Type B pancreatic cell (in vitro differentiated cells): ENCODE measurements at places on chromosomes 6 and 20. TPM values are rescaled to one million over a fixed set of nuclear protein-coding genes. Genes with fewer than 3 reads are reported as not detected.

SCRT2 gene
- total RNA-seq: 0.36 TPM in 1 of 2 replicates, not detected in the other

GRCh38 chr6:147905711-147906110, 397.2 kb downstream of the SAMD5 start:
- no peak for DNase-seq

SYCP2 gene
- total RNA-seq: 0.88 and 1.6 TPM in 2 replicates

GRCh38 chr6:50637267-50637666, 76.1 kb upstream of the TFAP2D start:
- no peak for DNase-seq

DNA sequence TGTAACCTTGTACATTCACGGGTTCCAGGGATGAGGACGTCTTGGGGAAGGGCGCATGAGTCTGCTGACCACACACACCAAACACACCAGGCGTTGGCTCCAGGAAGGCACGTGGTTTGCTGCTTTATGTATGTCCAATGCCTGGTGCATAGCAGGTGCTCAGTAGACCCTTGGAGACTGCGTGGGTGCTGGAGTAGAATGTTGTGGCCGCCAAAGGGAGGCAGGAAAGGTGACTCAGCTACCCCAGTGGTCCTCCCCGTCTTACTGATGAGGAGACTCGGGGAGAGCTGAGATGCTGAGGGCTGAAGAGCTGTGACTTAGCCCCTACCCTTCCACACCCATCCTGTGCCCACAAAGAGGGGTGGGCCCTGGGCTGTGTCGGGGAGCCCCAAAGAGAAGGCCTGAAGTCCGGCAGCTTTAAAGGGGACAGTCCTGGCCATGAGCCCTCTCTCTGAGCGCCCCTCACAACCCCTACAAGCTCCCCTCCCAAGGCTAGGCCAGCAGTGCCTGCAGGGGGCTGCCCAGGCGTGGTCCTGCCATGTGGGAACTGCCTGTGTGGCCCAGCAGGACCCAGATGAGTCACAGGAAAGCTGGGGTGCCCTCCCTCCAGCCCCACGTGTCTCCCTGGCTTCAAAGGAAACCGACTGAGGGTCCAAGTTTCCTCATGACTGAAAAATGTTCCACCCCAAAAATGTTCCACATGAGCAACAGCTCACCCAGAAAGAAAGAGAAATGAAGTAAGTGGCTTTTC, 28.0 kb upstream of the PTGIS start:
- no peak for DNase-seq

DNA sequence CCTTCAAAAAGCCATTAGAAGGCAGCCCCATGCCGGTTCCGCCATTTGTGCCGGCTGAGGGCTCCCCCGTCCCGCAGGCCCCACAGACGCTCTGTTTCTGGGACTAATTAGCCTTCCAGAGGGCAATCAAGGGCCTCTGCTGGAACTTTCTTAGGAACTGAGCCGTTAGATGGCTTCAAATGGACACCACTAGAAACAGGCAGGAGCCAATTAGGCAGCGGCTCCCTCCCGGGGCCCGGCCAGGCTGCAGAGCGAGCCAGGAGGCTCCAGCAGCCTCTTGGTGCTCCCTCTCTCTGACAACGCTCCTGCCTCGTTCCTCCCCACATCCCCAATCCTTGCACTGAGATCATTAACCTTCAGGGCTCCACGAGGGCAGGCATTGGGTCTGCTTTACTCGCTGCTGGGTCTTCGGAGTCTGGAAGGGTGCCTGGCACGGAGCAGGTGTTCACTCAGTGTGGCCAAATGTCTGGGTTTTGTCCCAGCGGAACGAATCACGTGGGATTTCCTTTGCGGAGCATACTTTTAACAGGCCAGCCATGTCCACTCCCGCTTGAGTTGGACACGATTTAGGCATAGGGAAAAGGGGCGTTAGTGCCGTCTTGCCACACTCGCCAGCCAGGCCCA, 98.3 kb downstream of the TMEM242 start:
- peak; percentile 56 for DNase-seq

DNA sequence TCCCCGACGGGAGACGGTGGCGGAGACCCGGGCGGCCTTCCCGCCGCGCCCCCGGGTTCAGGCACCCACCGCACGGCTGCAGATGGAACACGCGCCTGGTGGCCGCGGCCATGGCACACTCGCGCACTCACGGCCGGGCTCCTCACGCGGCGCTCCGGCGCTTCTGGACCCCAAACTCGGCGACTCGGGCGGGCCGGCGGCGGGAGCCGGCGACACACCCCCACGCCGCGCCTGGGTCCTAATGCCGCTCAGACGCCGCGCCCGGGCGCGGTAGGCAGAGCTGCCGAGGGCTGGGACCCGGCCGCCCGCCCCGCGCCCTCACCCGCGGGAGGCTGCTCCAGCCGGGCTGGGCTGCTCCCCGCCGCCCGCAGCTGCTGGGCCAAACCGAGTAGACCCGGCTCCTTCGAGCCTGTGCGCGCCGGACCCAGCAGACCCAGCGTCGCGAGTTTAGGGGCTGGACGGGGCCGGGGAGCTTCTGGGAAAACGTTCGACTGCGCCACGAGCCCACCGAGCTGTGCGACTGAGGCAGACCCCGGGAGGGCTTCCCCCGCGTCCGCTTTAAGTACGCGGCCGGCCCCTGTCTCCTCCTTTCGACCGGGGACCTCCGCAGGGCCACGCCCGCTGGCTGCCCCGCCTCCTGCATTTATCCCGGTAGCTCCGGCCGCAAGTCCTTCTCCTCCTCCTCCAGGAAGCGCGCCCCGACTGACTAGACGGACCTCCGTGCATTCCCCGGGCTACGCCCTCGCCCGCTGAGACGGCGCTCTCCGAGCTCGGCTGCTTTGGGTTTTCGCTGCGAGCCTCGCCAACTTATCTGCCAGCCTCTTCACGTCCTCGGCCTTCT, at the start of gene SLC4A11:
Gene SLC4A11, minus strand, starts transcription at position 165 of the 841 bp plus-strand sequence. Its CDS starts 53 bp downstream, at position 112.
- DNase-seq: no peak

DPPA5 gene
- total RNA-seq: not detected in 2 replicates

DNA sequence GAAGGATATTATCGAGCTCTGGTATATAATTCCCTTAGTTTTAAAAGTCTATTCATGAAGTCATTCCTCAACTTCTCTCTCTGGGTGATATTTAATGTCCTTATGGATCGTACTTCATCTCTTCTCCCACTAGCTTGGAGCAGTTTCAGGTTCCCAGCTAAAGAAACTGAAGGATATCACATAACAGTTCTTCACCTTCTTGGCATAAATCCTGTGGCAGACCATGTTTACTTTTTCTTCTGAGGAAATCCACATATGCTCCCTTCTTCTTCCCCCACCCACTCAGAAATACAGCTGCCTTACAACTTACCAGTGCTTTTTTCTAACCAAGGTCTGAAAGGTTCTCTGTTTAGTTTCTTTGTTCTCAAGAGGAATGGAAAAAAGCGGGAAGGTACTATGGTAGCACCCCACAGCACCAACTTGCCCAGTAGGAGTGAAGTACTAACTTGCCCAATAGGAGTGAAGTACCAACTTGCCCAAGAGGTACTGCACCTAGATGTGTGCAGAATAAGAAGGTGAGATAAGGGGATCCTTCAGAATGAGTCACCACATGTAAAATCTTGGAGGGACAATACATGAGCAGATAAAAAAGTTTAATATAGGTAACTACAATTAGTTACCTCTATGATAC, 53.1 kb downstream of the TSPYL4 start:
- DNase-seq: no peak

SIGLEC1 gene
- total RNA-seq: not detected in 2 replicates

DNA sequence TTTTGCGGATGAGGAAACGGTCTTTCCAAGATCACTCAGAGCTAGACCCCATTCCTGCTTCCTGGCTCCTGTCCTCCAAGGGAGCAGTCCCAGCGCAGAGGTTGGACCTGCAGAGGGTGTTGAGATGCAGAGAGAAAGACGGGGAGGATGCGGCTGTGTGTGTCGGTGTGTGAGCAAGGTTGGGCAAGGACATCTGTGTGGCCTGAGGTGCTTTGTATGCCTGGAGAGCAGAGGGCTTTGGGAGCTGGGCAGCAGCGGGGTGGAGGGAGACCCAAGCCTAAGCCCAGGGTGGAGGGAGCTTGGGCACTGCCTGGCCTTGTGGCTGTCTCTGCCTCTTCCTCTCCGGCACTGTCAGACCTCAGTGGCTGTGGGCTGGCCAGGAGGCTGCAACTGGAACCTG, 147.4 kb upstream of the RNF24 start:
- no peak for DNase-seq

DNA sequence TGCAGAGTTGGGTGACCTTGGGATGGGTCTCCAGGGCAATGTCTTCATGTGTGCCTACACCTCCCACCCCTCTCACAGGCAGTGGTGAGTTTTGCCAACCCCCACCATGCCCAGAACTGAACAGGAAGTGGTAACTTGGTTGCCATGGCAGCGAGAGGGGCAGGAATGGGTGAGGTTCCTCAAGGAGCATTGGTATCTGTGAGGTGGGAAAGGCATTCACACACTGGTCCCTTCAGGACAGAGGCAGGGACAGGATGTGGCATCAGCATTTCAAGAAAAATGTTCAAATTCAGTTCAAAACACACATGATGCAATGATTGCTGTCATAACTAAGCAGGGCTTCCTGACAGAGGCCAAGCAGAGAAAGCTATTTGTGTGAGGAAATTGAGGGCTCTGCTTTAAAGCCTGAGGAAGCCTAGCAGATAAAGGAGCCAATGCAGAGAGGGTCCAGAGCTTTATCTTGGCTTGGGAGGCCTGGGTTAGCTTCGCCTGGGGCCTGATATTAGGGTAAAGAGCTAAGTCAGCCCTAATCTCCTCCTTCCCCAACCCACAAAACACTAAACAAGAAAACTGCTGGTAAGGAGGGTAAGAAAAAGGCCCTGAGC, 551 bp downstream of the TREML2 start:
- DNase-seq: no peak

PTGIS gene
- total RNA-seq: 4.6 and 33.3 TPM in 2 replicates

ATP5F1E gene
- 75.6 and 81.8 TPM in 2 replicates for total RNA-seq

GRCh38 chr20:58717278-58718091, 24.9 kb downstream of the NPEPL1 start:
- no peak for DNase-seq

DNA sequence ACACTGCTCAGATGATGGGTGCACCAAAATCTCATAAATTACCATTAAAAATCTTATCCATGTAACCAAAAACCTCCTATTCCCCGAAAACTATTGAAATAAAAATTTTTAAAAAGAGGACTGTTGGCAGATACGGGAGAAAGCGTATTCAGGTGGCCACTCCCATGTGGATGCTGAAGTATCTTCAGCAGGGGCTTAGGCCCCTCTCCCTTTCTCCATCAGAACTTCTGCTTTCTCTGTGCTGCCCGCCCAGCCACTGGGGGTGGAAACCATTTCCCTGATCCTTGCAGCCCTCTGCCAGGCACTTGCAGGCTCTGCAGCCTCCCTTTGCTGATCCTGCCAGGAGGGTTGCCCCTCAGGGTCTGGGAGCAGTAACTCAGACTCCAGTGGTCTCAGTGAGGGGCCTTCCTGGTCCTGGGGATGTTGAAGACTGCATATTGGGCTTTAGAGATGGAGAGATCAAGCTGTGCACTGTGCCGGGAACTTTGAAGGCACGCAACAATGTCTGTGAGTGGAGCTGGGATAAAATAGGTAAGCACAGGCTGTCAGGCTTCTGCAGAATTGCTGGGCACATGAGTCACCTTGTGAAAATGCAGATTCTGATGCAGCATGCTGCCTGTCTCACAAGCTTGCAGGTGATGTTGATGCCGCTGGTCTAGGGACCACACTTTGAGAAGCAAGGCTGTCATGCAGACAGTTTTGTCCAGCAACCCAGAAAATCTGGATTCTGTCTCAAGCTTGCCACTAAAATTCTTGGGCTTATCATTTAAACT, 59.6 kb downstream of the SLC24A3 start:
- DNase-seq: no peak

MCHR2 gene
- not detected in 2 replicates for total RNA-seq

DNA sequence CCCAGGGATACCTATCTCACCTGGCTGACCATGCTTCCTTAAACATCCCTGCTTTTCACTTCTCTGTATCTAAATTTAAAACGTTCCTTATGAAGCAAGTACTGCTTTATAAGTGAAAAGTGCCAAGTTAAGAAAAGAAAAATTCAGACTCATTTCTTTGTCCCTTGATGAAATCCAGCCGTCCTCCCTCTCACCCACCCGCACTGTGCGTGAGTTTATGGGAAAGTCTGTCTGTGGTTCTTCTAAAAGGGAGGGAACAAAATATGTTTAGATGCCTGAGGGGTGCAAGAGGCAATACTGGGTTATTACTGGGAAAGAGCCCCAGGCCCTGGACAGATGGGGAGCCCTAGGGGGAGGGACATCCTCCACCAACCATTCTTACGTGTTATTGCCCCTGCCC, 31.2 kb downstream of the SPDEF start:
- DNase-seq: no peak

MAS1 gene
- total RNA-seq: not detected in 2 replicates

GRCh38 chr6:27693766-27694546, 218.2 kb downstream of the OR2B2 start:
- DNase-seq: no peak

TRIM15 gene
- total RNA-seq: 0.92 and 1.4 TPM in 2 replicates

GRCh38 chr6:135488023-135488422, 9.5 kb downstream of the AHI1 start:
- DNase-seq: no peak

GRCh38 chr6:12609751-12610150, 106.8 kb upstream of the PHACTR1 start:
- DNase-seq: no peak

WFDC2 gene
- 64.4 and 98.9 TPM in 2 replicates for total RNA-seq

DNA sequence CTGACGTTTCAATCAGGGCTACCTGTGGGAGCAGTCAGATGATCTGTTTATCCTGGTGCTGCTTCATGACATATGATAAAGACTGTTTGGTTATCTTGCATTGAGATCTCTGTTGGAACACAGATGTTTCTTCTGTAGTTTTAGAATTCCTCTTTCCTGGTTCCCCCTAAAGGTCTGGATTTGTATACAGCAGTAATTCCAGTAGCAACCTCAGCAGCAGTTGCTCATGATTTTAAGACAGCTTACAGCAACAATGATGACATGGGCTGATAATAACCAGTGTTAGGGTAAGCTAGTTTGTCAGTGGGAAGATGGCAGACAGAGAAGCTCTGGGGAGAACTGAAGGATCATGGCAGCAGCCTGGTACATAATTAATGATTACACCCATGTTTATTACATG, 439.4 kb downstream of the PHF3 start:
- DNase-seq: no peak

DNA sequence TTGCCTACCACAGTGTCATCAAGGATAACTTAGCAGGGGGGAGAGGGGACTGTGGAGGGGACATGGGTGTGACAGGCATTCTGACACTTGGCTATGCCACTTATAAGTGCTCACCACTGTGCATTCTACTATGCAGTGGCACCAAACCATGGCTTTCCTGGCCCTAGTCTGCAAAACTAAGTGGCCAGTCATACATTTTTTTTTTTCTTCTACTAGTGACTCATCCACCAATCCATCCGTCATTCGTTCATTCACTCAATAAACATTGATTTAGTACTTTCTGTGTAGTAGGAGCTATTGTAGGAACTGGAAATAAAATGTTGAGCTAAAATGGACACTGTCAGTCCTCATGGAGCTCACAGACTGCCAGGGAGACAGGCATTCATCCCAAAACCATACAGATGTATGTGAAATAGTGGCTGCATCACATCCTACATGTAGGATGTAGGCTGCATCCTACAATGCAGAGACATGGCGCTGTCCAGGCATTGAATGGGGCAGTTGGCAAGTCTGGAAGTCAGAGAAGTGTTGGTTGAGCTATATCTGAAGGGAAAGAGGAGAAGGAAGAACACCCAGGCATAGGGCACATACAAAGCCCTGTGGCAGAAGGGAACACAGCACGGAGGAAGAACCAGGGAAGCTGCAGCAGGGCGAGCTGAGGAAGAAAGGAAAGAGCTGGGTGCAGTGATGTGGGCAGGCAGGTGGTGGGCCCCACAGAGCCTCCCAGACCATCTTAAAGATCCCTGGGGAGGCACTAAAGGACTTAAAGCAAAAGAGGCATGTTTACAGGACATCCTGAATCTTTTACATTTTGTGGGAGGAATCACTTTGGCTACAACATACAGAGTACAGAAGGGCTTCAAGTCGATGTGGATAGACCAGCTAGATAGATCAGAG, 224.4 kb downstream of the UST start:
- no peak for DNase-seq
